H54 (cell line): ENCODE measurements at places on chromosomes 7 and 10.

DNA sequence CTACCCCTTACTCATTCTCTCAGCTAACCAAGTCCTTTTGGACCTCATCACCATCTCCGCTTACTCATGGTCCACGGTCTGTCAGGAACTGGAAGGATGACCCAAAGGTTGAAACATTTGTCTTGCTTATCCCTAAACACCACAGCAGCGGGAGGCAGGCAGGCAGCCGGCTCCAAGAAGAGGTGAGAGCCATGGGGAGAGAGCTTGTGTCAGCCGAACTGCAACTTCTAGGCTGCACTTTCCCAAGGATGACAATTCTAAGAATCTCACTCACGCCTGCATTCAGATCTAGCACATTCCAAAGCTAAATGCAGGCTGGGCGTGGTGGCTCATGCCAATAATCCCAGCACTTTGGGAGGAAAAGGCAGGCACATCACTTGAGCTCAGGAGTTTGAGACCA, 86.0 kb downstream of the SPDYE5 start:
- DNase-seq = no peak

DNA sequence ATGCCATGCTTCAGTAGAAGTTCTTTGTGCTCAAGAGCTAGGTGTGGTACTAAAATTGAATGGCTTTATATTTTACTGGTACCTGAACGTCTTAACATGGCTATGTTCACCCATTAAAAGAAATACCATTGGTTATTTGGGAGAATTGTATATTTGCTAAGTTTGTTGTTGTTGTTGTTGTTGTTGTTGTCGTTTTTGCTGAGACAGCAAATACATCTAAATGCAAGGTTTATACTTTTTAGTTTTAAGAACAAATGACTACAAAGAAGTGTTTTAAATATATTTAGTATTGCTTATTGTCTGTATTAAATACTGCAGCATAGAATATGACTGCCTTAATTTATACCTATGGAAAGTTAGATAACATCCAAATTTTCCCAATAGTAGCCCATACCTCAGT, 66.9 kb downstream of the HECW1 start:
- no peak for DNase-seq

DNA sequence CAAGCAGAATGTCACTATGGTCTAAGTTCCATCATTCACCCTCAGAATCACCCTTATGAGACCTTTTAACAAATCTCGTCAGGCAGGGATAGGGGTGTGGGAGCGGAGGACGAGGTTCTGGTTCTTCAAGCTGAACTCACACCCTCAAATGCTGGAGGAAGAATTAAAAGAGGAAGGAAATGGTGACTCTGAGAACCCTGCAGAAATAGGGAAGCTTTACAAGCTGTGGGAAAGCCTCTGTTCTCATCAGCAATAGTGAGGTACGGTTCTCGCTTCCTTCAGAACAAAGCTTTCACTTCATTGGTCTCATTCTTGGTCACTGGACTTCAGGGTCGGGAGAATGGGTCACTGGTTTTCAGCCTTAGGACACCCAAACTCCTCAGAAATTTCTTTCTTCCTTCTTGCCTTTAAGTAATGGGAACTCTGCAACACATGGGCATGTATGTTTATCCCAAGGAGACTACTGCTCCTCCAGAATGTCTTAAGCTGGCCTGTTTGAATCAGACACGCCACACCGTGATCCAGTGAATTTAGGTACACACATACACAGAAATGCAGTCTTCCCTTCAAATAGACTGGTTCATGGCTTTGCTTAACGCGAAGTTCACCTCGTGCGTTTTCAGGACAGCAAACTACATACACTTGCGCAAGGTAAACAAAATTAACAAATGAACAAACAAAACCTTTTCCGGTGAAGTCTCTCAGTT, 226.0 kb downstream of the SFMBT2 start:
- DNase-seq = no peak

DNA sequence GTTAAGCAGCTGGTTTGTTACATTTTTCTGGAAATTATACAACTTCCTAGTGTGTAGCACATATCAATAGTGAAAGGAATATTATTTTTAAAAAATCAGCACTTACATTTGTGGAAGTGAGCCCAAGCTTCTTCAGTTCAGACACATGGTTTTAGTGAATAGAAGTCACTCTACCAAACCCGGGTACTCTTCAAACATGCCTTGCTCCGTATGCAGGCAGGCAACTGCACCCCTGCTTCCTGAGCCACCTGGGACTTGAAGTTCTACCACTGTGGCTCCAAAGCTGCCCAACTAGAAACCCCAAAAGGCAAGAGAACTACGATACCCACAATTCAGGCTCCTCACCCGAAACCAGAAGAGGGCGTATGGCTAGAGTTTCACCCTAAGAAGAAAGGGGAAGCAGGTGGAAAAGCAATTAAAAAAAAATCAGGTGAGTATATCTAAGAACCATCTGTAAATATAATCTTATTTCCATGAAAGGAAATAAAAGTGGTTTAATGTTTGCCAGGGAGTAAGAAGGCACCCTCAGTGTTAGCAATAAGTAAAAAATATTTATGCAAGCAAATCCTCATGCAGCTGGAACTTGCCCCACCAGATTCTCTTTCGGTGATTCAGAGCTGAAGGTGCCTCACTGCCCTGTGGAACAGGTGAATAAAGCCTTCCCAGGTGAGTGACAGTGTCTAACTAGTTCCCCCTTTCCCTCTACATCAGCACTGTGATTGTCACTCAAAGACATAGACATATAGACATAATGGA, at the start of gene MACC1:
Gene MACC1 (minus strand): TSS at position 192 of the 756 bp plus-strand sequence. CDS start 55,522 bp downstream, outside the sequence.
- DNase-seq = no peak

DNA sequence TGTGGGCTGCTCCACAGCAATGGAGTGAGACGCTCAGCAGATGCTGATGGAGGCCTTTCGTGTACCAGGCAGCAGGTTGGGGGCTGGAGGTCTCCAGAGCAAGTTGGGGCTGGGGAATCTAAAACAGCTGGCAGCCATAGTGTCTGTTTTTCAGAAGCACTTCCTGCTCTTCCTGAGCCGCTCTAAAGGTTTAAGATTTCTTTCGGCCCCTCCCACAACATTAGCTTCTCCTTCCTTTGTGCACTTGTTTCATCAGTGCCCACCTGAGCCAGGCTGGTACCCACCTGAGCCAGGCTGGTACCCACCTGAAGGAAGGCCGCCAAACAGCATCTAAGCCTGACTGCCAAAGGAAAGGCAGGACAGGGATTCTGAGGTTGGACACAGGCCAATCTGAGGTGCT, 18.4 kb upstream of the WAPL start:
- DNase-seq = no peak

DNA sequence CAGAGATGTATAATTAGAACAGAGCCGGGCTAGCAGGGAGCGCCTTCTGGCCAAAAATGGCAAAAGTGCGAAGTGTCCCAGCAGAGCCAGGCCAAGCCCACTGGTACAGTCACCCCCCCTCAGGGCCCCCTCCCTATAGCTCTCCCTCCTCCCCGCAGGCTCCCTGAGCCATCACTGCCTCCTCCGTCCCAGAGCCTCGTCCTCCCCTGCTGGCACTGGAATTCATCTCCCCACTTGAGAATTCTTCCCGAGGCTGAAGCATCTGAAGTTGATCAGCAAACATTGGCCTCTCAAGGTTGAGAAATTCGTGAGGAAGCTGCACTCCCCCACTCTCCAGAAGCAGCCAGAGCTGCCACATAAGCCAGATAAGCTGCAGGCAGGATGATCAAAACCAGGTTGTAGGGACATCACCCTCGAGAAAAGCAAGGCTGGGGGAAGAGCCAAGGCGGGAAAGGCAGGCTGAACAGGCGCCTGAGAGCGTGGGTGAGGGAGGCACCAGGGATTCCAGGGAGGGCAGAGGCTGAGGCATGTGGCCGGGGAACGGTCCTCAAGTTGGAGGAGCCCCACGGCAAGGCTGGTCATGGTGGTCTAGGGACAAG, 23.4 kb downstream of the CAMK2G start:
- no peak for DNase-seq

- no peak for DNase-seq
These were observed 54.2 kb downstream of the FAM53B start for GRCh38 chr10:124689911-124690498.

DNA sequence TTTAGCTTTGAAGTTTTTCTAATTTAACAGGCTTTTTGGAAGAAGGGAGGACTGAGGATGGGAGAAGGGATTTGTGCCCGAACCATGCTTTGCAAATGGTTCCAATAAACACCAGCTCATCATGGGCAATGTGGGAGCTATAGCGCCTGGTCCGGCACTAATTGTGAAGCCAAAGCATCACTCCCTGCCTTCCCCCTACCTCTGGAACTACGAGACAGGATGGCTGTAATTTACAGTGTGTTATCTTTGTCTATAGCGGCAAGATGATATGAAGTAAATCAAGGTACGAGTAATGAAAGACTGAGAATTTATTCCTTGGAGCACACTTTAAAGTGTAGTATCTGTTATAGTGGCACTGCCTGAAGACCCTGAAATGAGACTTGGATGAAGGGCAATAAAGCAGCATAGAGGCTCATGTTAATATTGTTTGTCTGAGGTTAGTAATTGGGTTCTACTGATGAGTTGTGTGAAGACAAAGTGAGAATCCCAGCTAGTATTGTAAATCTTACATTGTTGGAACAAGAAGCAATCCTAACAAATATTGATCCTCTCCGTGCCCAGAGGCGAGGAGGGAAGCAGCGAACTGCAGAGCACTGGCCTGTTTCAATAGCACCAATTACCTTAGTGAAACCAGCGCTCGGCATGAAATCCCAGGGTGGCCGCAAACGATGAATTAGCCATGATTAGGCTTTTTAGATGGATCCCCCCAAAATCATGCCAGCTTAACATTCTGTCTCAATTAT, 507.1 kb downstream of the LRMDA start:
- DNase-seq = no peak

- no peak for DNase-seq
These were observed 4.9 kb downstream of the AEBP1 start for GRCh38 chr7:44108768-44109750.

DNA sequence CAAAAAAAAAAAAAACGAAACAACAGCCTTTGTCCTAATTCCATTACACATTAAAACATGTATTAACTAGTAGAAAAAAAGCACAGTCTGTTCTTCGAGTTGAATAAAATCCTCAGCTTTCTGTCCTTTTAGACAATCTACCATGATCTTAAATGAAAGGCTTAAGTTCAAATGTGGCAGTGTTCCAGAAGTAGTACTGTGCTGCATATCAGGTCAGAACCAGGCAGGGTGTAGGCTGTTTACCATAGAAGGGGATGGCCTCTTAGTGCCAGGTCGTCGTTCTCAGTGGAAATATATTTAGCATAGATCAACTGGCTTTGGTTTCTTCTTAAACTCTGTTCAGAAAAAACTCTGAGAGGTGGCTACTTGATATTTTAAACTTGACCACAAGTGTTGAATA, 612.0 kb downstream of the CNTNAP2 start:
- no peak for DNase-seq

DNA sequence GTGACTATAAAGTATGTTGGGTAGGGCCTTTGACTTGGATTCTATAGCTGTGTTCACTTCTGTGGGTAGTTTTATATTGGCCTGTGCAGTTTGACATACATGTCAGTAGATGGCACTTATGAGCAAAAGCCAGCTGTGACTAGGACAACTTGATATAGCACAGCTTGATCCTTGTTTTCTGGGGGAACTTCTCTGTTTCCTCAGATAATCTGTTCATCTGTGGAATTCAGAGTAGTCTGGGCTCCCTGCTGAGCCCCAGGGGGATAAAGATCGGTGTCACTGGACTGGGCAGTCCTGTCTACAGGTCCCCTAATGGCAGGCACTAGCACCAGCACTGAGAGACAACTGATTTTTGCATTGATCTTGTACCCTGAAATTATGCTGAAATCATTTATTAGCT, 25.4 kb downstream of the CYP2C9 start:
- peak; percentile 3 for DNase-seq

DNA sequence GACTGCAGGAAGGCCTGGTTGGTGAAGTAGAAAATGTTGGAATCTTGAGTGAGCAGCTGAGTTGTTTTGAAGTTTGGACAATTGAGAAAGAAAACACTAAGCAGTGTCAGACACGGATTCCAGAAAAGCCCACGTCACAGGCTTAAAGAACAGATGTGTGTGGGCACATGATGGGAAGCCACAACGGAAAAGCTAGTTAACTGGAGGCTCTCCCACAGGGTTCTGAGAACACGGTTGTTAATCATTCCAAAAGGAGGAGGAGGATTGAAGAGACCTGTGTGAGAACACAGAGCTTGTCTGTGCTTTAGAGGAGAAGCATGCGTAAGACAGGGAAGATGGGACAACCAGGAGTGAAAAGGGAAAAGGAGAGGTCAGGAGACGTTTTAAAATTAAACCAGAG, 42.6 kb downstream of the SHH start:
- DNase-seq = no peak

DNA sequence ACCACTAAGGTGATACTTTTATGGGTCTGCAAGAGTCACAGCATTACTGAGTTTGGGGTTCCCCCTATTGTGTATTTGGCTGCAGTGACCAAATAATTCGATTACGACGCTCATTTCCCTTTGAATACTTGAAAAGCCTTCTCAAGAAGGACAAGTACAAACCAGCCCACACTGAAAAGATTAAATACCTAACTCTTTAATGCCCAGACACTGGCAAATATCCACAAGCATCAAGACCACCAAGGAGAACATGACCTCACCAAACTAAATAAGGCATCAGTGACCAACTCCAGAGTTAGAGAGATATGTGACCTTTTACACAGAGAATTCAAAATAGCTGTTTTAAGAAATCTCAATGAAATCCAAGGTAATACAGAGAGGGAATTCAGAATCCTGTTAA, 31.8 kb upstream of the SFTPD start:
- no peak for DNase-seq

GRCh38 chr10:14975672-14976273, 16.6 kb downstream of the MEIG1 start:
- no peak for DNase-seq

- no peak for DNase-seq
These were observed 19.4 kb upstream of the CLDN12 start for GRCh38 chr7:90383861-90384260.

DNA sequence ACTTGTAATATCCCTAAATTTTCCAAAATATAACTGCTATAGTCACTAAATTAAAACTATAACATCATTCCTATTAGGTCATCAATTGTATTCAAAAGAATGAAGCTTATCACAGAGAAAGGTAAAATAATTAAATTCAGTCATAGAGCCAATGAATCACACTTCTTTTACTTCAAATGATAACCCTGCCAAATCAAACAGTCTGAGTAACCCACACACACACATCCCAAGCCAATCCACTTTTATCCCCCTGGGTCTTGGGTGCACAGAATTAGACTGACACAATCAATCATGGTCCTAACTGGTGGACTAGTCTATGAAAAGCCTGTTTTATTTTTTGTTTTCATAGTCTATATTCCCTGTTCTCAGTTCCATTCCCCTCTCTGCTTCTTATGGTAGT, 25.6 kb downstream of the CTNNA3 start:
- no peak for DNase-seq

DNA sequence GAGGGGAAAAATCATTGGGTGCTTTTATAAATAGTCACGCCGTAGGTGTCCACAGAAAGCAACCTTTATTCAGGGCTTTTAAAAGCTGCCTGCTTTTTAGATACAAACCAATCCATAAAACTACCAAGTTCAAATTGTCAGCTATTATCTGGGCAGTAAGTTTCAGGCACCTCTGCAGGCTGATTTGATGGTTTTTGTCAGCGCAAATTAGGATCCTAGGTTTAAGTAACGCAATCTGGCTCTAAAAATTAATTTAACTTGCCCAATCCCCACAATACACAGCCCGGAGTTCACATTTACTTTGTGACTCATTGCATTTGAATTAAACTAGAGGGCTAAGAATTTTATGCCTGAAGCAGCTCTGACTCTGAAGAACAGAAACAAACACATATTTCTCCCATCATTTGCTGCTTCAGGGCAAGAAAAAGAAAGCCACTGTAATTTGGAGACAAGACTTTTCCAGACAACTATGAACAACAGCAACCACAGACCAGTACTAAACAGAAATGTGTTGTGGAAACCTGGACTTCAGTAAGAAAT, 43.3 kb downstream of the NRP1 start:
- peak; percentile 23 for DNase-seq
